Left renal cortex interstitium (tissue), 4 donors: ENCODE measurements at places on chromosomes 4 and X.

GRCh38 chrX:47621851-47622250 is 2.2 kb upstream of the SYN1 start:
- DNase-seq, result no peak

DNA sequence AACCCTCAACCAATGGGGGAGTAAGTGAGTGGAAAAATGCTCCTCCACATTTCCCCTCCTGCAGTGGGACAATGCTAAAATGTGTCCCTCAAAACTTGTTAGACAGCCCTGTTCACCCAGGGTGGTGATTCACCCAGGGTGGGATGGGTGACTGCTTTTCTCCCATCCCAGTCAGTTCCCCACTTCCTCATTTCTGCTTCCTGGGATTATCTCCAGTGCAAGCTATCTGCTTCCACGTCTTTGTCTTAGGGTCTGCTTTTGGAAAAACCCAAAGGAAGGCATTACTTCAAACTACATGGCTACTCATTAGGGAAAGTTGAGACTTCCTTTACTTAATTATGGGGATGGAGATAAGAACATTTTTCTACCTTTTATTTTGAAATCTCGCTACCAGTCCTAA is 45.5 kb downstream of the ETNPPL start:
- no peak for DNase-seq

GRCh38 chr4:62070291-62070852 is 870.2 kb downstream of the ADGRL3 start:
- DNase-seq, result no peak

DNA sequence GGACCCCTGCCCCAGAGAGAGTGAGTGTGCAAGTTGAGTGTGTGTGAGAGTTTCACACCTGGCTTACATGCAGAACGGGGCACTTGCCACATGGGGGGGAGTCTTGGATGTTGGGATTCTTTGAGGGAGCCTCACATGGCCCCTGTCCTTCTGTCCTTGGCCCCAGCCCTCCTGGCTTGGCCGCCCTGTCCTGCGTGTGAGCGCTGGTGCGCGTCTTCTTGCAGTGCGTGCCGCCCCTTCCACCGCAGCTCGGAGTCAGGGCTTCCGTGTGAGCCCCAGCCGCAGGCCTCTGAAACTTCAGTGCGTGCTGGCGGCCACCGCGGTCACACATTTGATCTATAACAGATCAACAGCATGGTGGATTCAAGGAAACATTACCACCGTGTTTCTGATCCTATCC is 30.1 kb upstream of the HGFAC start:
- DNase-seq, result no peak

DNA sequence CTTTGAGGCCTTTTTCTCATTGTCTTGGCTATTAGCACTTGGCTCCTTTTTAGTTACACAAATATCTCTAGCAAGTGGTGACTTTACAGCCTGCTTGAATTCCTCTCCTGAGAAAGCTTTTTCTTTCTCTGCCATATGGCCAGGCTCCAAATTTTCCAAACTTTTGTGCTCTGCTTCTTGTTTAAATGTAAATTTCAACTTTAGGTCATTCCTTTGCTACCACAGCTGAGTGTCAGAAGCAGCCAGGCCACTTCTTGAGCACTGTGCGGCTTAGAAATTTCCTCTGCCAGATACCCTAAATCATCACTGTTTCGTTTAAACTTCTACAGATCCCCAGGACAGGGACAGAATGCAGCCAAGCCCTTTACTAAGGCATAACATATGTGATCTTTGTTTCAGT is 222.4 kb downstream of the FBXO8 start:
- DNase-seq, result no peak

DNA sequence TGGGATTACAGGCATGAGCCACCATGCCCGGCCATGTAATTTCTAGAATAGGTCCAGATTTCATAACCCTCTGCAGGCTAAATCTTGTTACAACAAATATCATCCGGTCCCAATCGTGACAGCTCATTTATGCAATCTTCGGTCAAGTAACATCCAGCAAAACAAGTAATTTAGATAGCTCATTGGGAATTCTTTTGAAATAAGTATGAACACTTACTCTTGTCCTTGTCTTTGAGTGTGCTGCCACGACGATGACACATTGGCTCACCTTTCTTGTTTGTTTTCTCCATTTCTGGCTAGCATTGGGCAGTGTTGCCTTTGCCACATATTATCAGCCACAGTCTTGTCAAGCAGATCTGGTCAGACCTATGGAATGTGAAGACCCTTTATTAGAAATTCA is 92.0 kb downstream of the PHEX start:
- no peak for DNase-seq

- DNase-seq, result no peak
Measured at GRCh38 chr4:174080361-174080760, 203.1 kb downstream of the FBXO8 start.

- DNase-seq, result no peak
Measured at GRCh38 chr4:6658597-6659075, 18.2 kb downstream of the MRFAP1 start.

DNA sequence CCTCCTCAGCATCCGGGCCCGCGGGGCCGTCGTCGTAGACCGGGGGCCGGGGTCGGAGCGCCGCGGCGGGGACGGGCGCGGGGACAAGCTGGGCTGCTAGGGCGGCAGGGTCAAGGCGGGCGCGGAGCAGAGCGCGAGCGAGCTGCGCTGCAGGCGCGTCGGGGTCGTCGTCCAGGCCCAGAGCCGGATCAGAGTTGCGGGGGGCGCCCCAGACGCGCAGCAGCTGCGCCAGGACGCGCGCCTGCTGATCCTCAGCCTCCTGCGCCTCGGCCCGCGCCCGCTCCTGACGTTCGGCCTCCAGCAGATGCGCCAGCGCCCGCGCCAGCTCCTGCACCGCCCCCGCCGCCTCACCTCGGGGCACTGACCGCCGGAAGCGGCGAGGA is 3.5 kb downstream of the PCSK1N start:
- no peak for DNase-seq
